GM13977 (cell line): ENCODE measurements at places on chromosomes 6 and 20.

DNA sequence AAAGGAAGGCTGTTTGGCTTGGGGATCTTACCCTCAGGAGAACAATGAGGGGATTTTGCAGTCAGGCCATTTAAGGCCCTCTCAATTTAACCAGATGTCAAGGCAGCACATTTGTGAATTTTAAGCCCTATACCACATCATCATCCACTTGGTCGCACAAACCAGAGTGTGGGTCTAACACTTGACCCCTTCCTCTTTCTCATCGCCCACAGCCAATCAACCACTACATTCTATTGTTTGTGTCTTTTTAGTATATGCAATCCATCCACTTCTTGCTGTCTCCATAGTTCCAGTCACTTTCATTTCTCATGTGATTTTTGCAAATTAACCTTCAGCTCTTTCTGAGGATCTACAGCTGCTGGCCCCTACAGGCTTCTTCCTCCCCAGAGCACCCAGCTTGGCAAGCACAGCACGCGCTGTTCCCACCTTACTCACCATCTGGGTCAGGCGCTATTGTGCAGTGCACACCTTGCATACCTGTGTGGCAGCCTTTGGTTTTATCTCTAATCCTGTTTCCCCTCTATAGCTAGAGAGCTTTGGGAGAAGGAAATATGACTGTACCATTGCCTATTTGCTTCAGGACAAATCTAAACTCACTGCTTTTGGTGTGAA, 32.3 kb upstream of the CD83 start:
- DNase-seq = no peak

GRCh38 chr6:126361832-126362440, 22.0 kb downstream of the CENPW start:
- no peak for DNase-seq

DNA sequence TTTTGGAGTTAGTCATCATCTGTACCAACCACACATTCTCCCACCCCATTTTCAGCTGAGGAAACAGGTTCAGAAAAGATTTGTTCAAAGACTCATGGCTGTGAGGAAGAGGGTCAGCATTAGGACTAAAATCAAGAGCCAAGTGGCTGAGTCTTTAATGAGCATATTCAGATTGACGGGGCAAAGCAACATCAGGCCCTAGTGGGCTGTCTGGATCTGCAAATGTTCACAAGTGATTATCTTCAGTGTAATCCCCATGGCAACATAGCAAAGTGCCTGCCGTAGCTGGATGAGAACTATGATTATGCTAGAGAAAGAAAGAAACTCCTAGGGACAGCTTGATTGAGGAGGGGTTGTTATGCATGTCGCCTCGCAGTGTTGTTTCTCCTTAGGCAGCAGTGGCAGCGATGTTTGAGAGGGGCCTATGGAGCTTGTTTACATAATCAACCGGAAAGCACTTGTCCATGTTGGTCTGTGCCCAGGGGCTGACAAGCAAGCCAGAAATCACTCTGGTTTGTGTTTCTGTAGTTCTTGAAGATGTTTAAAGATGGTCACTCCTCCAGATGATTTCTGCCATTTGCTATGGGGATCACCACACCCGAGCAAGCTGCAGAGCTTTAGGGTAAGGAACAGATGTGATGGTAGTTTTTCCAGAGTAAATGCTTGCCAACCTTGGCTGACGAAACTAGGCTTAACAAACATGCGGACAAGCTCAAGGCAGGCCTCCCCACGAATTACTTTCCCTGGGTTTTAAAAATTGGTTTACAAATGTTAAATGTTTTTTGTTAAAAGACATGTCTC, 124.3 kb upstream of the MLIP start:
- DNase-seq = no peak

DNA sequence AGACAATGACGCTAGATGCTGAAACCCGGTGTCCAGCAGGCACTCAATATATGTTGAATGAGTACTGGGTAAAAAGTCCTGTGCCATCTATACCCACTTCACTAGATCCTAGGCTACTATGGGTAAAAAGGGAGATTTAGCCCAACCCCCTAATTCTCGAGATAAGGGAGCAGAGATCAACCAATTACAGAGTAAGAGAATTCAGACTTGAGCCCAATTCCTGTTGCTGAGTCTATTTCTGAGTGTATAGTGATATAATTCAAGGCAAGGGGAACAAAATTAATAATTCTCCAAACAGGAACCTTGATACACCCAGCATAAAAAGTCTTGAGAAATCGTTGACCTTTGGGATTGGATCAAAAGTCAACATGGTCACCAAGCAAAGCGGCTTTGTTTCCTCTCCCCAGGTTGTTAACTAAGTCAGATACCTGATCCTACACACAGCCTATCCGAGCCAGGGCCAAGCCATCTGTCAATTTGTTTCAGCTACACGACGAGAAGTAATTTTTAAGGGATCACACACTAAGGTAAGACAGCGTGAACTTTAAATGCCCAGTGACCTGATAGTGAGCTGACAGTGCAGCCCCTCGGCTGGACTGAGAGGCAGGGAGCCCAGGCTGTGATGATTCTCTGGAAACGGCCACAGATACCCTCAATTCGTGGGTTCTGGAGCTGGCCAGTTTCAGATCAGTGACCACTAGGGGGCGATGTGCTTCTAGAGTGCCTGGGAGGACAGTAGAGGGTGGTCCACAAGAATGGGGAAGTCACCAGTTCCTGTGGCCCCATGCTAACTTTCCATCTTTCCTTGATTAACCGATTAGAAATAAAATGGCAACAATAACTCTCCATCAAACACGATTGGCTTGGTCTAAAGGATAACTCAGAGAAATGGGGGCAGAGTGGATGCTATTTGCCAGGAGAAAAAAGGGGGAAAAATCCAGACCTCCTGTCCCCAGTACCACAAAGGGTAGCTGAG, 46.2 kb downstream of the SLC22A23 start:
- DNase-seq = peak; percentile 52

DNA sequence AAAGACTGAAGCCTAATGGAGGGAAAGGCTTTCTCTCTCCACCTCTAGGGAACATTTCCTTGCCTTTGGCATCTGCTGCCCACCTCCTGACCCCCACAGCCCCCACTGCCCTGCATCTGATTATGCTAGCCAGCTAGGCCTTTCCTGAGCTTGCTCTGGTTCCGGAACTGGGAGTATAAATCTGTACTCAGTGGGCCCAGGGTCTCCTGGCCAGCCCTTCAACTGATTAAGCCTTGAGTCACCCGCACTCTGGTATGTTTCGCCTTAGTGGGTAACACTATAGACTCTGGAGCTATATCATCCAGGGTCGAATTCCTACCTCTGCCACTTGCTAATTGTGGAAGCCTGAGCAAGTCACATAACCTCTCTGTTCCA, 45.6 kb upstream of the RIPOR2 start:
- DNase-seq = no peak

GRCh38 chr6:125867483-125867942, 76.8 kb downstream of the NCOA7 start:
- DNase-seq = no peak

DNA sequence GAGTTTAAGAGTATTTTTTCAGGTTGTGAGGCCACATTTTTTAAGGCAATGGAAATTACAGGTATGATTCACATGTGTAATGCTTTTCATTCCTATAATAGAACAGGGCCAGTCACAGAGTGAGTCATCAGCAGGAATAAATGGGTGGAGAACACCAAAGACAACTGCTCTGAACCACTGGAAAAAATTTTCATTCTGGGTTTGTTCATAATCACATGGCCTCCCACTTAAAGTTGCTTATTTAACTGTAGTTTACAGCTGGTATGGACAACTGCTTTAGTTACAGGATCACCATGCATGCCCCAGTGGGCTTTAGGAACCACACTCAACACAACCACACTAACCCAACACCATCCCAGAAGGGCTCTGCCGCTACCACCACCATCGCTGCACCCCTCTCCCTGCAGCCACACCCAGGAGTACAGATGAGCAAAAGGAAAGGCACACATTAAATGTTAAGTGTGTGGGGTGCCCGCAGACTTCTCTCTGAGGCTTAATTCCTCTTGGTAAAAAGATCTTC, 107.0 kb upstream of the DST start:
- no peak for DNase-seq

DNA sequence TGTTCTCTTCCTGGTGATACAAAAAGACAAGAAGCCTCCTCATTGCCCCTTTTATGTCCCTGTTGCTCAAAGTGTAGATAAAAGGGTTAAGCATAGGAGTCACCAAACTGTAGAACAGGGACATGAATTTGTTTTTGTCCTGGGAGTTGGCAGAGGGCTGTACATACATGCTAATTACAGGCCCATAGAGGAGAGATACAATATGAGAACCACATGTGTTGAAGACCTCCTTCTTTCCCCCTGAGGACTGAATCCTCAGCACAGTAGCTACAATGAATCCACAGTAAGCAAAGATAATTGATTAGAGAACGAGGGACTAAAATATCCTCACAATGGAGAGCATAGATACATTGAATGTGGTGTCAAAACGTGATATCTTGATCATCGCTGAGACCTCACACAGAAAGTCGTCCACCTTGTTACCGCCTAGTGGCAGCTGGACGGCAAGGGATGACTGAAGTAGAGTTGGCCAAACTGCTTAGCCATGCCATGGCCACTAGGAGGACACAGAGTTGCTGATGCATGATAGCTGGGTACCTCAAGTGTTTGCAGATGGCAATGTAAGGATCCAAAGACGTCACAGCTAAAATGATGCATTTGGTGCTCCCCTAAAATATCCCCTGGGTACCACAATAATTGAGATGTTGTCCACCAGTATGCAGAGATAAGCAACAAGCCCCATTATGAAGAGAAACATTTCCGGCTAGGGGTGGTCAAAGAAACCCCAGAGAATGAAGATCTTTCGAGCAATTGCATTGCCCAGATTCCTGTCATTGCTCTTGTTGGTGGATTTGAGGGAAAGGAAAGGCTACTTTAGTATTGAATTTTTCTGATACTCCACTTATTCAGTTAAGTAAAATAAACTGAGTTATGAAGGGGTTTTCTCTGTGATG, 15.0 kb downstream of the OR2B3 start:
- peak; percentile 24 for DNase-seq

- no peak for DNase-seq
Observed at GRCh38 chr6:7917729-7918128, 7.1 kb upstream of the TXNDC5 start.

GRCh38 chr6:28330041-28330440, 5.9 kb downstream of the ZSCAN31 start:
- DNase-seq = no peak

GRCh38 chr20:24640686-24641085, 171.3 kb downstream of the SYNDIG1 start:
- DNase-seq = no peak

GRCh38 chr20:36240076-36240475, 3.8 kb downstream of the AAR2 start:
- no peak for DNase-seq

- DNase-seq = peak; percentile 68
Observed at GRCh38 chr6:89411145-89412070, 665 bp downstream of the RRAGD start.

GRCh38 chr6:112203577-112204349, 50.6 kb downstream of the LAMA4 start:
- DNase-seq = no peak

- no peak for DNase-seq
Observed at GRCh38 chr6:111381123-111381522, 101.9 kb downstream of the REV3L start.

GRCh38 chr20:13276945-13277541, 56.0 kb downstream of the ISM1 start:
- DNase-seq = no peak

- DNase-seq = peak; percentile 53
Observed at GRCh38 chr6:166955121-166955864, 1.1 kb downstream of the RNASET2 start.

- DNase-seq = no peak
Observed at GRCh38 chr6:30091577-30092381, 16.2 kb upstream of the RNF39 start.

DNA sequence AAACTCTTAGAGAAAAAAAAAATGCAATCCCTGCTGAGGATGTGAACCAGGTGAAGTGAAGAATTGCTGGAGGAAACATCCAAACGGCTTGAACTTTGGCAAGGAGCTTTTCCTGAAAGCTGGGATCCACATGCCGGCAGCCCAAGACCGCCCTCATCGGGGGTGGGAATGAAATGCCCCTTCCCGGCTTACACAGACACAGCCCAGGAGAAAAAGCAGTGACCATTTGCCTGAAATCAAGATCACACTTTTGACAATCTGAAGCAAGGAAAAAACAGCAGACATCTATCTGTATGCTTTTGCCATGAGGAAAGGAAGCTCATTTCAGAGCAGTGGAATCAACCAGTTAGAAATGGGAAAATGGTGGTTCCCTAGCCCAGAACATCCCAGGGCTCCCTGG, 254.5 kb downstream of the TAF4 start:
- no peak for DNase-seq

GRCh38 chr20:58246346-58246745, 17.9 kb upstream of the ANKRD60 start:
- DNase-seq = no peak

GRCh38 chr6:71707059-71707458, 179.3 kb upstream of the RIMS1 start:
- no peak for DNase-seq

- DNase-seq = no peak
Observed at GRCh38 chr6:16372029-16372776, 133.8 kb downstream of the GMPR start.

GRCh38 chr6:84511929-84512328, 252.5 kb downstream of the TBX18 start:
- no peak for DNase-seq

DNA sequence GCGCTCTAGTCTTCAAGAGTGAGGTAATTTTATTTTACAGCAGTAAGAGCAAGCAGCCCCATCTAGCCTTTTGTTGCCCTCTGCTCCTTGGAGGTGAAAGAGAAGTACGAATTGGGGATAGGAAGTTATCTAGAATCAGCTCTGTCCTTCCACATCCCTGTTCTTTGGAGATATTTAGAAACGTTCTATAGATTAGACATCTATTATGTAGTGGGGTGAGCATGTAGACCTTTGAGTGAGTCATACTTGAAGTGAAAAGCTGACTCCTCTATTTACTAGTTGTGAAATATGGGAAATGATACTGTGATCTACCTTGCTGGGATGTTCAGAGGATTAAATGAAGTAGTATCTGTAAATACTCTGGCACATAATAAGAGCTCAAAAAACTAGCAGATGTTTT, 36.0 kb upstream of the SLC35D3 start:
- no peak for DNase-seq

GRCh38 chr6:152112491-152113261, 305.2 kb downstream of the ESR1 start:
- DNase-seq = no peak

- DNase-seq = no peak
Observed at GRCh38 chr6:167962711-167963110, 34.8 kb upstream of the KIF25 start.

DNA sequence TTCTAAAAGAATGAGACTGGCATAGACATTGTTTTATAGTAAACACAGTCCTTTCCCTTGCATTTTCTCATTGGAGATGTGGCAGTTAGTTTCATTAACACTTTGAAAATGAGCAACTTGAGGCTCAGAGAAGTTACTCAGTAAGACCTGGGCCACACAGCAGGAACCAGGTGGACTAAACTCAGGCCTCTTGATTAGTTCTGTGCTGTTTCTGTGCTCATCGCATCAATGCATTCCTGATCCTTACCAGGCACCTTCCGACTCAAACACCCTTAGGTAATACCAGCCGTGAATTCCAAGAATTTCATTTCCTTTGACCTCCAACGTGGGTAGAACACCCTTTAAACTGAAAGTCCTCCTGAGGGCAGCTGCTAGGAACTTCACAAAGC, 362.8 kb downstream of the ESR1 start:
- DNase-seq = no peak

- DNase-seq = no peak
Observed at GRCh38 chr20:21681922-21682318, 23.5 kb upstream of the PAX1 start.

GRCh38 chr6:158910484-158911440, 89.2 kb downstream of the RSPH3 start:
- DNase-seq = peak; percentile 67

- no peak for DNase-seq
Observed at GRCh38 chr6:81138236-81138635, 614.2 kb downstream of the TENT5A start.
